ENCODE measurements at places on chromosomes 6 and 20. TPM values are rescaled to one million over a fixed set of nuclear protein-coding genes. Genes with fewer than 3 reads are reported as not detected.

ASIP gene
- total RNA-seq: not detected

CAGE1 gene
- total RNA-seq: 0.17 TPM

TREML2 gene
- not detected for total RNA-seq

VSX1 gene
- total RNA-seq: not detected

SAMD3 gene
- 5.1 TPM for total RNA-seq

STK4 gene
- total RNA-seq: 28.4 TPM

CST5 gene
- not detected for total RNA-seq

TBC1D20 gene
- 45.7 TPM for total RNA-seq

MTFR2 gene
- total RNA-seq: 0.66 TPM

SGK2 gene
- not detected for total RNA-seq

ZSCAN23 gene
- total RNA-seq: 11.1 TPM

HLA-DRB1 gene
- total RNA-seq: 0.17 TPM

EYS gene
- 0.50 TPM for total RNA-seq

EMILIN3 gene
- total RNA-seq: under 0.01 TPM

DOK5 gene
- 27.5 TPM for total RNA-seq

SLC13A3 gene
- total RNA-seq: 6.0 TPM

RAB5IF gene
- 71.6 TPM for total RNA-seq

ARMC12 gene
- 1.2 TPM for total RNA-seq

SLC25A27 gene
- total RNA-seq: 9.9 TPM

EPB41L2 gene
- total RNA-seq: 115 TPM

SLC12A5 gene
- 0.17 TPM for total RNA-seq

MEI4 gene
- not detected for total RNA-seq

MYLK2 gene
- not detected for total RNA-seq

HIVEP1 gene
- 8.3 TPM for total RNA-seq

STK38 gene
- total RNA-seq: 25.0 TPM

ZFP57 gene
- 0.17 TPM for total RNA-seq

WFDC2 gene
- total RNA-seq: not detected
